ENCODE measurements at places on chromosomes 12 and 14.

GRCh38 chr14:80545935-80546854 lies 334.9 kb upstream of the DIO2 start:
- no peak for DNase-seq

DNA sequence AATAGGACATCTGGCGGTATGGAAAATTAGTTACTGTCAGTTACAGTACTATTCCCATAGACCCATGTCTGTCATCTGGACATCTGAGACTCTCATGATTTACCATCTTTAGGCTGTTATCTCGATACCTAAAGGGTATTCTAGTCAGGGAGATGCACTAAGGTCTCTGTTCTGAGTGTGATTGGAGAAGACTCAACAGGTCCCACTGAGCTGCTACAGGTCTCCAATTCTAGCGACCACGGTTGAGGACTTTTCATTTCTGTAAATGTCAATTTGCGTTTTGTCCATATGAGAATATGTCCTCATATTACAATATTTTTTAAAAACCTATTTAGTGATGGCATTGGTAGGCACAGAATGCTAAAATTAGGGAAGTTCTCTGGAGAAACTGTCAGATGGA lies 1160.2 kb downstream of the TMEM121 start:
- DNase-seq: no peak

- no peak for DNase-seq
These were observed 24.2 kb downstream of the OTUB2 start for GRCh38 chr14:94050231-94050880.

DNA sequence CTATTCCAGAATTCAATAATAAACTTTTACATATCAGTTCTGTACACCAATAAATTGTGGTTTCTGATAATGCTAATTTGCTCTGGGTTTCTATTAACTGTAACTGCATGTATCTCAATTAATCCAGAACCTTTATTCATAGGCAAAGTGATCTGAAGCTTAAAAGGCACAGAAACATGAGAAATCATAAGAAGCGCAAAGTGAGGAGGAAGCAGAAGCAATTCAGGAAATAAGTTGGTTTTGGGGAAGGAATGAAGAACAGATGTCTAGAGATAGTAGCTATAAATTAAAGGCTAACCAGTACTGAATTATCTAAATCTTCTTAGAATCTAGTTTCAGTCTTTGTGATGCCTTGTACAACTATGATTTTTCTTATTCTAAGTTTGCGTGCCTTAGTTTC lies 24.6 kb downstream of the KERA start:
- no peak for DNase-seq

GRCh38 chr12:111431772-111432171 lies 26.0 kb downstream of the SH2B3 start:
- DNase-seq: no peak

DNA sequence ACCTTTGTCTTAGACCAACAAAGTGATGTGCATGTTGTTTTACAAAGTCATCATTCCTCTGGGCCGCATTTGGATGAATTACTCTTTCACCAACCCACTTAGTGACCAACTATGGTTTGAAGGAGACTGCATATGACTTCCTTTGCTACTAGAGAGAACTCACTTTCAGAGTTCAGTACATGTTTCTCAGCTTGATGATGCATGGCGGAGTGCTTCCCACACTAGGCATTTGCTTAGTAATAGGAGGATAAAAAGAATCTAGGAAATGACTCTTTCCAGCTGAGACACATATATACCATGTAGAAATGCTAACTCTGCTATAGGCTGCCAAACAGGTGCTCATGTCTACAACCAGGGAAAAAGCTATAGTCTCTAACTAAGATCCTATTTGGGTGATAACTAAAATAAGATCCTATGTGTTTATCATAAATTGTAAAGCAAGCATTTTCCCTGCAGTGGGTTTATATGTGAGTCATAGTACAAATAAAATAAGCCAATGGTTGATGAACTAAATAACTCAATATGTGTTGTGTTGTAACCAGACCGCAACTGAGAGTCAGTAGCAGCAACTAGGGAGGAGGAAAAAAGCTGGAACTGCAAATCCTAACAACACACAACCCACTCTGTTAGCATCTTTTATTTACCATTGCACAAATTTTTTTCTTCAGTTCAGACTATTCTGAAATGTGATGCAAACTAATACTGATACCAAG lies 87.2 kb downstream of the TSPAN8 start:
- no peak for DNase-seq

GRCh38 chr14:56816574-56817391 lies 6.5 kb upstream of the OTX2 start:
- no peak for DNase-seq

DNA sequence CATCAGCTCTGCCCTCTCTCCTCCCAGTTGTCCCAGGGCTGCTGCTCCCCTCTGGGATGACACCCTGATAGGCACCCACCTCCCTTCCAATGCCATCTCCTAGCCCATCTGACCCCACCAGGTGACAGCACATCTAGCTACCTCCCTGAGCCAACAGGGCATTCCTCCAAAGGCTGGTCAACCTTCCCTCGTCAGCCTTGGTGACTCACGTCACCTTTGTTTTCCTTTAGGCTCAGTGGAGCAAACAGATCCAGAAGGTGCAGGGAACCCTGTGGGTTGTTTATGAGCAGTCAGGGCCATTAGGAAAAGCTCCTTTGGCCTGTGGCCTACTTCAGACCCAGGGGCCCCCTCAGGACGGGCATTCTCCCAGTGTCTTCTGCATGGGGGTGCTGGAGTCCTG lies 32.4 kb downstream of the PIGH start:
- DNase-seq: no peak

DNA sequence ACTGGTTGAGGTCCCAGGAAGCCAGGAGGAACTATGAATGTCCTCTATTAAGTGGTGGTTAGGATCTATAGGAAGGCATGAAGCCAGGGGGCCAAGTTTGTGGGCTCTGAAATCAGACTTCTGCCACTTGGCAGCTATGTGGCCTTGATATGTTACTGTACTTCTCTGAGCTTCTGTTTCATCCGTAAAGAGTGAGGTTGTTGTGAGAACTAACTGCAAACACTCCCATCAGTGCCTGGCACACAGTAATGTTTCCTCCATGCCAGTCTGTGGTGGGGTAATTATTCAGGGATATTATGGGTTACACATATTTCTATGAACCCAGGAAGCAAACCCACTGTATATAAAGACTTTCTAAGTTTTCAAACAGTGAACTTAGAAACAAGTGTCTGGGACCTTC lies 57.4 kb downstream of the PLXNC1 start:
- no peak for DNase-seq

GRCh38 chr12:106378788-106379187 lies 21.2 kb downstream of the POLR3B start:
- DNase-seq: no peak

DNA sequence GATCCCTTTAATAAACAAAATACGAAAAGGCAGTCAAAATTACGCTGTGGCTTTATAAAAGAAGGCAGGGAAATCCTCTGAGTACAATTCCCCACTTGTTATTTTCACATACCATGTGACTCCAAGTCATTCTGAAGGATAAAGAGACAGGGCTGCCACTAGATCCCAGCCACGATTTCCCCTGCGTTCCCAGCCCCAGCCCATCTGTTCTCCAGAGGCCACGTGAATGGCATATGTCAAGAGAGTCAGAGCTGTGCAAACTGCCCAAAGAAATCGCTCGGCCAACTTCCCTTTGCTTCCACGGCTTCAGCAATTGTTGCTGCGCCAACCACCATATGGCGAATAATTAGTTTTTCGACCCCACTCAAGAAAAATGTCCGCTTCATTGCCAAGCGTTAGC lies 161.3 kb downstream of the C12orf42 start:
- DNase-seq: no peak

- no peak for DNase-seq
These were observed 325.1 kb downstream of the AEBP2 start for GRCh38 chr12:19764408-19764807.

- DNase-seq: no peak
These were observed 29.3 kb upstream of the NFKBIA start for GRCh38 chr14:35433826-35434225.

DNA sequence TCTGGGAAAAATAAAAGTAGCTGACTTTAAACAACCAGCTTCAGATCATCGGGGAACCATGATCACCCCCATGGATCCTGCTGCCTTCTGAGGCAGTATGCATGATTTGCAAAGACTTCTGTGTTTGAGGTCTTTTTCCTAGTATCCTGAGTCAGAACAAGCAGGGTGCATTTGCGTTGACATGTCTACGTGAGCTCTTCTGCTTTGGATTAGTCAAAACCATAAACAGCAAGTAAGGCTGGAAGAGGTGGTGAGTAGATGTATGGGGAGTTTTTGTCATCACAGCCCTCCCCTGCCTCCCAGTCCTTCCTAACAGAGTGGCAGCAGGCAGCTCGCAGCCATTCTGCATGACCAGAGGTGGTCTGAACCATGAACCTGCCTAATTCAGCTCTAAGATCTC lies 24.1 kb downstream of the PLEKHG7 start:
- DNase-seq: no peak

GRCh38 chr12:75471902-75472890 lies 8.4 kb upstream of the GLIPR1 start:
- no peak for DNase-seq

DNA sequence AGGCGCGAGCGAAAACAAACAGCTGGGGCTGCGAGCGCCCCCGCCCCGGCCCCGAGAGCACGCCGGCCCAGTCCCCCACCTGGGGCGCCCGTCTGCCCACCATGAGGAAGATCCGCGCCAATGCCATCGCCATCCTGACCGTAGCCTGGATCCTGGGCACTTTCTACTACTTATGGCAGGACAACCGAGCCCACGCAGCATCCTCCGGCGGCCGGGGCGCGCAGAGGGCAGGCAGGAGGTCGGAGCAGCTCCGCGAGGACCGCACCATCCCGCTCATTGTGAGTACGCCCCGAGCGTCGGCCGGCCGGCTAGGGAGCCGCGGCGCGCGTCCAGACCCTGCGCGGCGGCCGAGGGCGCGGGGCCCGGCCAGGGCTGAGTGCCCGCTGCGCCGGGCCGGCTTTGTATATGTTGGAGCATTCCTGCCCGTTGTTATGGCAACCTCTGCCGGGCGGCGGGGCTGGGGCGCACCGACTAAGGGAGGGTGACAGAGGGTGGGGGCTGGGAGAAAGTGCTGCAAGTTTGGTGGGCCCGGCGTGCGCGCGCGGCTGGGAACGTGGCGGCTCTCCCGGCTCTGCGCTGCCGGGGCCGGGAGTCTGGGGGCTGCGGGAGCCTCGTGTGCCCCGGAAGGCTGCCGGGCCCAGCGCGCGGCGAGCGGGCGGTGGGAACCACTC lies 367 bp downstream of the GALNT16 start:
- DNase-seq: no peak

GRCh38 chr14:32588448-32589320 lies 259.6 kb downstream of the AKAP6 start:
- no peak for DNase-seq

- no peak for DNase-seq
These were observed 32.7 kb downstream of the GPHB5 start for GRCh38 chr14:63286071-63286470.

- DNase-seq: no peak
These were observed 112.9 kb downstream of the TSHR start for GRCh38 chr14:81068176-81068782.

DNA sequence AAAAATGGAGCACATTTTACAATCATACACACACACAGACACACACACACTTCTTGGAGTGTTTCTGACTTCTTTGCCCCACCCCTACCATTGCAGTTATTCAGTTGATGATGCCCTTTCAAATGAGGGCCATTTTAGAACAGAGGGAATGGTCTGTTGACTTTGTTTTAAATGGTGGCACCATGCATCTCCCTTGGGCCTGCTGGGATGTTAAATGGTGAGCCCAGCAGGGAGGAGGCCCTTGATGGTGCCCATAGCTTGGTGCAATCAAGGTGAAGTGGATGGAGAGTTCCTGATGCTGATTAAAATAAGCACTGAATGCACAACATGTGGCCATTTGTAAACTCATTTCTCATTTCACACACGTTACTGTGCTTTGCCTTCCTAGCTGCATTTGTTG lies 13.3 kb downstream of the C12orf75 start:
- DNase-seq: no peak

DNA sequence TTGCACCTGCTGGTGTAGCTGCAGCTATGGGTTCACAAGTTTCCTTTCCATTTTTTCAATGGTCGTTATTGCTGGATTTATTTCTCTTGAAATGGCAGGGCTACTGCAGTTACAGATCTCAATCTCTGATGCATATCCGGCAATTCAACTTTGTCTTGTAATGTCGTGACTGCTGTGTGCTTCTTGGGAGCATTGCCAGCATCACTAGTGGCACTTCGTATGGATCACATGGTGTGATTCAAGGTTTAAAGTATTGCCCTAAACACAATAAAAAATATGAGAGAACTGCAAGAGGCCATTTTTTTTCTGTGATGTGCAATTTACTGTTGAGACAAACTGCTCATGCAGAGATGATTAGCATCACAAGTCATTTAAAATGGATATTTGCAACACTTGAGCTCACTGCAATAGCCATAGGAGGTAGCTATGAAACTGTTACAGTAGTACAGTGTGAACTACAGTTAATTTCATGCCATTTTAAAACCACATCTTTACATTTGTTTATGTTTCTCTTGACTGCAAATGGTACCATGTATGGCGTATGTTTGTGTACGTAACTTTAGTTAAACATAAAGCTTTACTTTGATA lies 217.4 kb upstream of the PDE3A start:
- no peak for DNase-seq

DNA sequence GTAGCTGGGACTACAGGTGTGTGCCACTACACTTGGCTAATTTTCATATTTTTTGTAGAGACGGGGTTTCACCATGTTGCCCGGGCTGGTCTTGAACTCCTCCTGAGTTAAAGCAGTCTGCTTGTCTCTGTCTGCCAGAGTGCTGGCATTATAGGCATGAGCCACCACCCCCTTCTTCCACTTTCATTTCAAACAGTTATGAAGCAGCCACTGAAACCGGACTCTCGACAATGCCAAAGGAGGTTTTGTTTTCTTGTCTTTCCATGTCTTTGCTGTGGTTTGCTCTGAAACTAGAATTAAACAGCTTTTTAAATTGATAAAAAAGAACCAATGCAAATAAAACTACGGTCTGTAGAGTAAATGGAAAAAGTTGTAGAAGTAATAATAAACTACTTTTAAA lies 30.4 kb downstream of the RAP1B start:
- no peak for DNase-seq

- DNase-seq: no peak
These were observed 10.9 kb downstream of the COPS7A start for GRCh38 chr12:6734506-6735387.

GRCh38 chr14:88128816-88129215 lies 123.9 kb downstream of the GPR65 start:
- DNase-seq: no peak

DNA sequence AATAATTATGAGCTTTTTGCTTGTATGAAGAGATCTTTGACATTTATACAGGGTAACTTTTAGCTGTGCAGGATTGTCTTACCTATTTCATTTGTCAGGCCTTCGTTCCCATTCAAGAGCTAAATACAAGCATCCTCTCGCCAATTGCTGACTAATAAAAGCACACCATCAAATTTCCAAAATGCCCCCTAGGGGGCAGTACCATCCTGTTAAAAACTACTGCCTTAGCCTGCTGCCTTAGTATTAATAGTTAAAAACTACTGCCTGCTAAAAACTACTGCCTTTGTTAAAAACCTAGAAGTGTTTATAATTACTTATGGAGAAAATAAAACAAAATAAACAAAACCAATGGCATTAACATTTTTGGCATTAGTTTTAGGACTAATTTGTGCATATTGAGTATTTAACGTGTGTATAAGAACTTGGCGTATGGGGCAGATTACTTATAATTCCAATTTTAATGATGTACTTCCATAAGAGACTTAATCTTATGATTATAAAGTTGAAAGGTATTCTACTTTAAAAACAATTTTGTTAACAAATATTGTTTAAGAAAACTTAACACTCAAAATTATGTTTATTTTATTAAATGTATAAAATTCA lies 3.0 kb upstream of the IFI27L2 start:
- DNase-seq: no peak

Data from GM04503 (cell line).